Stimulated activated CD8-positive, alpha-beta memory T cell treated with anti-CD3 and anti-CD28 coated beads, Interleukin-7, amount 100 ng/mL, for 4 hours (primary cell): ENCODE measurements at places on chromosomes 13 and 19.

DNA sequence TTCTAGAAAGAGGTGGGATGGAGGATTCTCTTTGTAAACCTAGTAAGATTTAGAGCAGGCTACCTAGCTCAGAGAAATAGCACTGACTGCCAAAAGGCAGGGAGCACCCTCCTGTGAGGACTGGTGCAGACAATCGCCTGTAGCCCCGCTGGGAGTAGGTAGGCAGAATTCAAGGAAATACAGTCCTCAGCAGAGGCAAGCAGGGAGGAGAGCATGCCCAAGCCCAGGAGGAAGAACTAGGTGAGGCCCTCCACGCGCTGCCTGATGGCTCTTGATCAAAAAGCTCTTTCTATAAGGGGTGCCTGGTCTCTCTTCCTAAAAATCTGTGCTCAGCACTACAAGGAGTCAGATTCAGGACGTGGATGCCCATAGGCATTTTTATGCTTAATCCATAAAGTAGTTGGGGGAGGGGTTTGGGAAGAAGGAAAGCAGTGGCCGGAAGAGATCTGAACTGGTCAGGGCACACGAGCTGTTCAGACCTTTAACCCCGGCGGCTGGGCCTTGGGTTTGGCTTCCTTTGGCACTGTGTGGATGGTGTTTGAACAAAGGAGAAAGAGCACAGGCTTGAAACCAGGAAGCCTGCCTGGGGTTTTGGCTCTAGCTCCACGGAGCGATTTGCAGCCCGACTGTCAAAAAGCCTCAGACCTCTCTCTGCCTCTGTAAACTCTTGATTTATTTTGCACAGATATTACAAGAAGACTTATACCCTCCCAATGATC lies 320.6 kb downstream of the FOXO1 start:
- no peak for DNase-seq

DNA sequence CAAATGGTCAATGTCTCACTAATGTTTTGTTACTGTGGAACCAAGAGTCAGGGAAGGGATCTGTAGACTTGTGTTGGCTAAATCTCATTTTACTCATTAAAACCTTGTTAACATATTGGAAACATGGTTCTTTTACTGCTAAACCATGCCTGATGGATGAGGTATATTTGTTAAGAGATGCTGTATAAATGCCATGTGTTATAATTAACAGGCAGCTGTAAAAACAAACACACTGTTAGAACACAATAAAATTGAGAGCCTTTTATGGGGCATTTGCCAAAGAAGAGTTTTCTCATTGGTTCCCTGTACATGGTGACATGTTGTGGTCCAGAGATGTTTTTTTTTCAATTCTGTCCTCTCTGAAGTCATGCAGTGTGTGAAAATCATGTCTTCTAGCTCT lies 121.9 kb downstream of the ESD start:
- no peak for DNase-seq

DNA sequence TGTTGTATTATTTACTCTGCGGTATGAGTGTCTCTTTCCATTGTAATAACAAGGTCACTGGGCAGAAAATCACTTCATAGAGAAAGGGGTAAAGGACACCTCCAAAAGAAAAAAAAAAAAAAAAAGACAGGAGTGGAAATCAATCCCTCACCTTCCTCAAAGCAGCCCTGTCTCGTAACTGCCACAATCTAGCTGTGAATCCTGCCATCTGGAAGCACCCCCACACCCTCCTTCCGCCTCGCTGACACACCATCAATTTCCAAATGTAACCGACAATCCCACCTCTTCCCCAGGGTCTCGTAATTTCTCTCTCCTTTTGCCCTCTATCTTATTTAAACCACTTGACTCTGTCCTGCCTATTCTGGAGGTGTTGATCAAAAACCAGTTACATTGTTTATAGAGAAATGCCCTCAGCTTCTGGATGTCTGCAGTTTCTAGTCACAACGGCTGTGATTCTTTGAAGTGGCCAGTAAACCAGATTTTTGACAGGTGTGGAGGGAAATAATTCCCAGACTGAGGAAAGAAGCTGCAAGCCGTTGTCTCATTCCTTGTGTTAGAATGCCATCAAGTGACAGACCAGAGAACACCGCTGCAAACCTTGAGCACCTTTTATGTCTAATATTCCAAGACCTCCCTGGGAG lies 9.1 kb upstream of the POP4 start:
- DNase-seq, result no peak

GRCh38 chr13:25684491-25684890 lies 312.7 kb downstream of the ATP8A2 start:
- no peak for DNase-seq

- DNase-seq, result no peak
These were observed 703 bp upstream of the CILP2 start for GRCh38 chr19:19537075-19538048.
